GM12892 (cell line): ENCODE measurements at places on chromosomes 7 and 10.

DNA sequence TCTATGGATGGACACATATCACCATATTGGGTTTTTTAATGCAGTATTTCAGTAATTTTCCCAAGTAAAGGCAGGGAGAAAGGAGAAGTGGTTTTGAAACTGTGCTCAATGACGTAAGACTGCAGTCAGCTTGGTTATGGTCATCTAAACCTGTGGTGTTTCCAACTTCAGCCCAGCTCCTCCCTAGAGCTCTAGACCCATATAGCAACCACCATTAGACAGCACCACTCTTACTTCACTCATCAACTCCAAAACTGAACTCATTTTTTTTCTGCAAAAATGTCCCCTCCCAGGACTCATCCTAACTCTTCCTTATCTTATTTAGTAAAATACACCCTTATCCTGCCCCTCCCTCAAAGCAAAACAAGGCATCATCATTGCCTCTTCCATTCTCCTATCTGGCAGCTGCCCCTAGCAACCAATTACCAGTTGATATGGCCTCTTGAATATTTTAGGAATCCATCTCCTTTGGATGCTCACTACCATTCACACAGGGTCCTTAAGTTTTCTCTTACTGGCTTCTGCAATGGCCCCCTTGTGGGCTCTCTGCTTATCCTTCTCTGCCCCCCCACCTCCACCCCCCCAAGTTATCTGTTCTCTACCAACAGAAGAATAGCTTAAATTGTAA, 1.5 kb upstream of the RALA start:
- no peak for DNase-seq

- no peak for DNase-seq
Measured at GRCh38 chr10:16853201-16853600, 36.0 kb upstream of the RSU1 start.

DNA sequence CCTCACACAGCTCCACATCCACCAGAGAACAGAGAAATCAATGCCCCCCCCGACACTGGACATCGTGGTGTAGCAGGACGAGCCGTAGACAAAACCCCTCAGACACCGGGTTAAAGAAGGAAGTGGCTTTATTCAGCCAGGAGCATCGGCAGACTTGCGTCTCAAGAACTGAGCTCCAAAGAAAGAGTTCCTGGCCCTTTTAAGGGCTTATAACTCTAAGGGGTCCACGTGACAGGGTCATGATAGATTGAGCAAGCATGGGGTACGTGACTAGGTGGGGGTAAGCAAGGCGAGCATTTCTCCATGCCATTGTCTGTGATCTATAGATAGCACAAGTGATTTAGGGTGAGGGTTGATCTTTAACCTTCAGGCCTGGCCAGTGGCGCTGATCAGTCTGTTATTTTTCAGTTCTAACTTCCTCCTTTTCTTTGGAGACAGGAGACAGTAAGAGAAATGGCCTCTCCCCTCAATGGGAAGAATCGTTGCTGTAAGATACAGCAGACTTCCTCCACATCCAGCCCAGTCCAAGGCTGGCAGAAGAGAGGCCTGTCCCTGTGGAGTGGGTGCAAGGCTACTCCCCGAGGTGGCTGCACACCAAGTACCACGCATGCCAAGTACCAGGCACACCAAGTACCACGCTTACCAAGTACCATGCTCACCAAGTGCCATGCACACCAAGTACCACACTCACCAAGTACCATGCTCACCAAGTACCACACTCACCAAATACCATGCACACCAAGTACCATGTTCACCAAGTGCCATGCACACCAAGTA, 19.5 kb upstream of the PPP2R2D start:
- no peak for DNase-seq

GRCh38 chr10:121540732-121541395, 57.4 kb downstream of the FGFR2 start:
- no peak for DNase-seq
